ENCODE measurements at places on chromosomes 6 and 20. TPM values are rescaled to one million over a fixed set of nuclear protein-coding genes. Genes with fewer than 3 reads are reported as not detected.

DNA sequence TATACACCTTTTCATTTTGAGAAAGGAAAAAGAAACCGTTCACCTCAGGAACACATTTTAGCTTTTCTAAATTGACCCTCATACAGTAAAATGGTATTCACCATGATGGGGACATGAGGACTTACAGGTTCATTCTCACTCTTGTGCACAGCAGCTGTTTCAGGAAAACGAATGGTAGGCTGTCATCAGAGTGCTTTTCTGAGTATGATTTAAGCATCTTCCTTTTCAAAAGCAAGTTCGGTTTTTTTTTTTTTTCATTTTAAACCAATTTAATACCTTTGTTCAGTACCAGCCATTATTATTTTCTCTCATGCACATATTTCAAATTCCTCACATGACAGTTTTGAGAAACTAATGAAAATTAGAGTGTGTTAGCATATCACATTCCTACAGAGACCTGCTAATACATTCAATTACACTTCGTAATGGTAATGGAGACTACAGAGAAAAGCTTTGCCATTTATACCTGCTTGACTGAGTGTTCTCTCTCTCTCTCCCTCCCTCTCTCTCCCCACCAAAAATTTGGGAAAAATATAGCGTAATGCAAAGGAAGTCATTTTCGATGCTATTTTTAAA lies 129.2 kb downstream of the SAMD5 start:
- no peak overlapping the region for H3K4me3 ChIP-seq
- H3K36me3 ChIP-seq = no peaks in the 10 kb centered on the region
- no peaks in the 10 kb centered on the region for H3K27me3 ChIP-seq
- H3K27ac ChIP-seq = no peak overlapping the region
- DNase-seq = no peak

GRCh38 chr6:73134588-73134987 lies 90.7 kb downstream of the KHDC1L start:
- peak; percentile 45 for DNase-seq
- no peaks in the 10 kb centered on the region for H3K36me3 ChIP-seq
- no peak overlapping the region for H3K4me3 ChIP-seq

DNA sequence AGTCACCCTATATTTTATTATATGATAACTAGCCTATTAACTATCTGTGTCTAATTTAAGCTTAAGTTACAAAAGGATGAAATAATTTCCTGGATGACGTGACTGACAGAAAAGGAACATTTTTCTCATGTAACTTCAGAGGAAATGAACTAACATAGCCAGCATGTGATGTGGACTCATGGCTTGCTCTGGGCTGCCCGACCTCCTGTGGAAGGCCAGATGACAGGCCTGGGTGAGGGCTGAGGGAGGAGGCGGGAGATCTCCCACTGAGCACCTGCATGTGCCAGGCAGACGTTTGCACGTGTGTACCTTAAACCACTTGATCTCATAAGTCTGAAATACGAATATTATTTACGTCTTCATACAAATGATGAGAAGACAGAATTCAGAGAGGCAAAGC lies 321.1 kb downstream of the SYNE1 start:
- H3K27ac ChIP-seq = no peak overlapping the region
- no peaks in the 10 kb centered on the region for H3K27me3 ChIP-seq
- H3K4me1 ChIP-seq = peaks cover 8% of the 10 kb centered on the region
- H3K4me3 ChIP-seq = no peak overlapping the region

DNA sequence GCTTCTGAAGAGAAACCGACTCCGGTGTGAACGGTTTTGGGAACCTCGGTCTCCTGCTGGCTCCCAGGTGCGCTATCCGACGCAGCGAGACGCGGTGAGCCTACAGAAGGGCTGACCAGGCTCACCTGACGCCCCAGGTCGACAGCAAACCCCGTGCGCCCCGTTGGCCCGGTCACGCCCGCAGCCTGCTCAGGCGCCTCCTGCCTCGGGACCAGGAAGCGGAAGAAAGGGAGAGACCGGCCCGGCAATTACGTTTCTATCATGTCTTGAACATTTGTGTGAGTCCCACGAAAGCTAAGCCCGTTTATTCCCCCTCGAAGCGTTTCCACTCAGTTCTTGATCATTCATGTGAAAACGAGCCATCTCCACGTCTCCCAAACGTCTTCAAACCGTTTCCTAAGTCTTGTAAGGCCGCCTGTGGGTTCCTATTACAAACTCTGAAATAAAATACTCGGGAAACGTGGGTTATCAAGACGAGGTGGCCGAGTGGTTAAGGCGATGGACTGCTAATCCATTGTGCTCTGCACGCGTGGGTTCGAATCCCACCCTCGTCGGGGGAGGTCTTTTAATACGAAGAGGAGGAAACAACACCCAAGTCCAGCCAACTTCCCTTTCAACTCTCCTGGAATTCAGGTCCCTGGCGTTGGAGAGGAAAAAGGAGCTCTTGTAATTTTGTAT lies 150.5 kb upstream of the PRSS16 start:
- H3K4me1 ChIP-seq = peaks cover 11% of the 10 kb centered on the region
- H3K27ac ChIP-seq = no peak overlapping the region
- peaks cover 15% of the 10 kb centered on the region for H3K36me3 ChIP-seq
- H3K4me3 ChIP-seq = peak overlapping the region; percentile 80
- peaks cover 74% of the 10 kb centered on the region for H3K27me3 ChIP-seq
- peak; percentile 6 for DNase-seq

DNA sequence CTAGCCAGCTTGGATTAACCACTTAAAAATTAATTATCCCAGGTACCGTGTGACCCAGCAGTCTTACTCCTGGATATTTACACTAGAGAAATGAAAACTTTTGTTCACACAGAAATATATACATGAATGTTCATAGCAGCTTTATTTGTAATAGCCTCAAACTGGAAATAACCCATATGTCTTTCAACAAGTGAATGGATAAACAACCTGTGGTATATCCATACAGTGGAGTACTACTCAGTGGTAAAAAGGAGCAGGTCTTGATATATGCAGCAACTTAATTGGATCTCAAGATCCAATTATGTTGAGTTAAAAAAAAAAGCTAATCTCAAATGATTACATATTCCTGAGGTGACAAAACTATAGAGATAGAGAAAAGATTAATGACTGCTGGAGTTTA lies 381.4 kb downstream of the CDKAL1 start:
- no peak overlapping the region for H3K4me3 ChIP-seq
- no peaks in the 10 kb centered on the region for H3K27me3 ChIP-seq
- no peak for DNase-seq
- H3K4me1 ChIP-seq = no peaks in the 10 kb centered on the region
- H3K36me3 ChIP-seq = peaks cover 18% of the 10 kb centered on the region

DNA sequence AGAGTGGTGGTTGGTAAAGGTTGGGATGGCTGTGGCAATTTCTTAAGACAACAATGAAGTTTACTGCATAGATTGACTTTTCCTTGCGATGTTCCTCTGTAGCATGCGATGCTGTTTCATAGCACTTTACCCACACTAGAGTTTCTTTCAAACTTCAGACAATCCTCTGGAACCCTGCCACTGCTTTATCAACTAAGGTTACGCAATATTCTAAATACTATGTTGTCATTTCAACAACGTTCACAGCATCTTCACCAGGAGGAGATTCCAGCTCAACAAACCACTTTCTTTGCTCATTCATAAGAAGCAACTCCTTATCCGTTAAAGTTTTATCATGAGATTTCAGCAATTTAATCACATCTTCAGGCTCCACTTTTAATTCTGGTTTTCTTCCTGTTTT lies 161.2 kb upstream of the NRSN1 start:
- DNase-seq = no peak
- no peaks in the 10 kb centered on the region for H3K27me3 ChIP-seq
- no peak overlapping the region for H3K27ac ChIP-seq
- H3K36me3 ChIP-seq = no peaks in the 10 kb centered on the region
- no peak overlapping the region for H3K4me3 ChIP-seq

The RAET1E gene
- total RNA-seq = not detected

DNA sequence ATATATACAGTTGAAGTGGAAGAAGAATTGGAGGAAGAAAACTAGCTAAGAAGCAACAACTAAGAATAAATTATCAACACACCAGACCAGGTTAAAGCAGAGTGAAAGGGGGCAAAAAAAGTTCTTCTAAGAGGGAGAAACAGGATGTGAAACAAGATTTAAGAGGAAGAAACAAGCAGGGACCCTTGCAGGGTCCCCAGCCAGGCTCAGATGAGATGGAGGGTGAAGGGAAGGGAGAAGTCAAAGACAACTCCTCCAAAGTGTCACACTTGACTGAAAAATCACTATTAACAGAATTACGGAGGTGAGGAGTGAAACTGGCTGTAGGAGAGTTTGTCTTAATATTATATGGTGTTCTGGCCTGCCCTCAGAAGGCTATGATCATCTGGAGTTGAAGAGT lies 65.4 kb downstream of the MTFR2 start:
- no peak overlapping the region for H3K4me3 ChIP-seq
- no peaks in the 10 kb centered on the region for H3K27me3 ChIP-seq
- DNase-seq = no peak
- H3K4me1 ChIP-seq = peaks cover 22% of the 10 kb centered on the region

DNA sequence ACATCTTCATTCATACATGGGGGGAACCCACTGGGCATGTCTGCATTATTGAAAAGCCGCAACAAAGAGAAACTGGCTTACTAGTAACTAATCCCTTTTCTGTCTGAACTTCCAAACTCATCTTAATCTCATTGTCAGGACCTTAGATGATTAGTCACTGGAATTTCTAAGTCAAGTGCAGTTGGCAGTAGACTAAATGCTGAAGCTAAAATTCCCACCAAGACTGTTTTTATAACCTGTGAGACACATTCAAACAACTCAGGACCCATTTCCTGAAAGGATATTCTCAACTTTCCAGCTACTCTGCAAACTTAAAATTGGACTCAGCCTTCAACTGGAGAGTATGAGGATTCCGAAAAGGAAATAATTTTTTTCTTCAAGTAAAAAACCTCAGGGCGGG lies 94.8 kb upstream of the SCAF8 start:
- no peak overlapping the region for H3K4me3 ChIP-seq
- H3K27me3 ChIP-seq = no peaks in the 10 kb centered on the region
- no peak overlapping the region for H3K27ac ChIP-seq

- DNase-seq = no peak
- H3K4me3 ChIP-seq = no peak overlapping the region
- no peaks in the 10 kb centered on the region for H3K27me3 ChIP-seq
- H3K27ac ChIP-seq = no peak overlapping the region
- H3K4me1 ChIP-seq = peaks cover 37% of the 10 kb centered on the region
These were observed 68.4 kb downstream of the VEGFA start for GRCh38 chr6:43838276-43839036.

- H3K27ac ChIP-seq = no peak overlapping the region
- no peaks in the 10 kb centered on the region for H3K36me3 ChIP-seq
- H3K4me3 ChIP-seq = no peak overlapping the region
- peaks cover 20% of the 10 kb centered on the region for H3K27me3 ChIP-seq
- peaks cover 38% of the 10 kb centered on the region for H3K4me1 ChIP-seq
These were observed 146.9 kb downstream of the PHACTR3 start for GRCh38 chr20:59751075-59751711.

The TM9SF4 gene
- total RNA-seq = 76.8 TPM

- H3K27ac ChIP-seq = no peak overlapping the region
- no peak for DNase-seq
- peaks cover 11% of the 10 kb centered on the region for H3K4me1 ChIP-seq
- no peak overlapping the region for H3K4me3 ChIP-seq
- no peaks in the 10 kb centered on the region for H3K36me3 ChIP-seq
- no peaks in the 10 kb centered on the region for H3K27me3 ChIP-seq
These were observed 137.1 kb downstream of the PACRG start for GRCh38 chr6:162864911-162865310.

DNA sequence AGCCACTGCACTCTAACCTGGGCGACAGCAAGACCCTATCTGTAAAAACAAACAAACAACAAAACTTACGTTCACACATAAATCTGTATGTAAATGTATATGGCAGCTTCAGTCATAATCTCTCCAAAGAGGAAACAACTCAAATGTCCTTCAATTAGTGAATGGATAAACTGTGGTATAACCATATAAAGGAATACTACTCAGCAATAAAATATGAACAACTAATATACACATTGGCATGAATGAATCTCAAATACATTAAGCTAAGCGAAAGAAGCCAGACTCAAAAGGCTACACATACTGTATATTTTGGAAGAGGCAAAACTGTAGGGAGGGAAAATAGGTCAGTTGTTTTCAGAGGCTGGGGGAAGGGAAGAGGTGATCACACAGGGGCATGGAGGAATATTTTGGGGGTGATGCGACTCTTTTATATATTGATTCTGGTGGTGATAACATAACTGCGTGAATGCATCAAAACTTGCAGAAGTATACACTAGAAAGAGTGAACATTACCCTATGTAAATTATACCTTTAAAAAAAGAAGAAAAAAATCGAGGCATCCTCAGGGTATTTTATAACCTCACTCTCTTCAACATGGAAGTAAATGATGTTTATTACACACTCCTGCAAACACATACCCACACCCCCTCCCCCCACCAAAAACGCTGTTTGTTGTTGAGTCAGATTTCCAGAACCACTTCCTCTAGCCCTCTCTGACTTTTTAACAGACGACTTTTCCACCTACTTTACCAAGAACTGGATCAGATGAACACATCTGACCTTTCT lies 115.2 kb upstream of the RNF24 start:
- no peaks in the 10 kb centered on the region for H3K36me3 ChIP-seq
- DNase-seq = no peak
- H3K27me3 ChIP-seq = peaks cover 2% of the 10 kb centered on the region
- H3K4me3 ChIP-seq = no peak overlapping the region
- H3K27ac ChIP-seq = no peak overlapping the region
- H3K4me1 ChIP-seq = no peaks in the 10 kb centered on the region

DNA sequence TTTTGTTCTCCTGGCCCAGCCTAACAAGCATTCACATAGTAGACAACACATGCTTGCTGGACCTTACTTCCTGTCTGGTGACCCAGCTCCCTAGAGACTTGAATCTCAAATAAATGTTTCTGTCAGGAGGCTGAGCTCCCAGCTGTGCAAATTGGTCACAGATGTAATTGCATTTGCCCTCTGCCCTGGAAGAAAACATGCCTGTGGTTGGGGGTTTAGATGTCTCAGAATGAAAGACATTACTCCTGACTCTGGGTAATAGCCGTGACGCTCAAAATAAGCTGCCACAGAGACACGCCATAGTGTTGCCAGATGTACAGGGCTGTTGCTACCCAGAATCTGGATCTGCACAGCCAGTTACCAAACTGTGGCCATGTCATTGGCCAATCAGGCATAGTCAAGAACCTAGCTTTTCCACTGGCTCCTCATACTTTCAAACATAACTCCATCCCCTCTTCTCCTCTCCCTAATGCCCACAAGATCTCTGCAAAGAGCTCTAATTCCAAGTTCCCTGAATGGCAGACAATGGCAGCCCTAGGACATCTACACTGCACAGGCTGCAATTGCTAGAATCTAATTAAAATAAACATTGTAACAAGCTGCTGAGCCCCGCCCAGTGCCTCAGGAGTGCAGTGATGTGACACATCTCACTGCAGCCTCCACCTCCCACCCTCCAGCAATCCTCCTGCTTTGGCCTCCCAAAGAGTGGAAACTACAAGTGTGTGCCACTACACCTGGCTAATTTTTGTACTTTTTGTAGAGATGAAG lies 32.8 kb upstream of the GMPR start:
- peak overlapping the region; percentile 50 for H3K4me3 ChIP-seq
- H3K27ac ChIP-seq = peak overlapping the region; percentile 75
- no peaks in the 10 kb centered on the region for H3K36me3 ChIP-seq
- H3K4me1 ChIP-seq = peaks cover 47% of the 10 kb centered on the region

- no peaks in the 10 kb centered on the region for H3K4me1 ChIP-seq
- H3K27ac ChIP-seq = no peak overlapping the region
- H3K27me3 ChIP-seq = peaks cover 39% of the 10 kb centered on the region
- H3K36me3 ChIP-seq = no peaks in the 10 kb centered on the region
- no peak overlapping the region for H3K4me3 ChIP-seq
These were observed 60.7 kb upstream of the PROKR2 start for GRCh38 chr20:5377484-5377883.

The SOX18 gene
- not detected for total RNA-seq

- no peaks in the 10 kb centered on the region for H3K27me3 ChIP-seq
- no peak overlapping the region for H3K27ac ChIP-seq
- peaks cover 3% of the 10 kb centered on the region for H3K36me3 ChIP-seq
- no peak for DNase-seq
- H3K4me3 ChIP-seq = no peak overlapping the region
- H3K4me1 ChIP-seq = no peaks in the 10 kb centered on the region
These were observed 13.5 kb downstream of the TTPAL start for GRCh38 chr20:44489223-44489622.
